Stimulated activated CD8-positive, alpha-beta memory T cell treated with anti-CD3 and anti-CD28 coated beads, Interleukin-15, amount 100 ng/mL, for 48 hours (primary cell): ENCODE measurements at places on chromosomes 13 and 19.

- no peak for DNase-seq
Measured at GRCh38 chr13:42808341-42808940, 27.1 kb downstream of the FAM216B start.

GRCh38 chr19:42479736-42480135 is 37.0 kb upstream of the CXCL17 start:
- no peak for DNase-seq

- no peak for DNase-seq
Measured at GRCh38 chr13:99961636-99962035, 9.9 kb downstream of the ZIC5 start.

DNA sequence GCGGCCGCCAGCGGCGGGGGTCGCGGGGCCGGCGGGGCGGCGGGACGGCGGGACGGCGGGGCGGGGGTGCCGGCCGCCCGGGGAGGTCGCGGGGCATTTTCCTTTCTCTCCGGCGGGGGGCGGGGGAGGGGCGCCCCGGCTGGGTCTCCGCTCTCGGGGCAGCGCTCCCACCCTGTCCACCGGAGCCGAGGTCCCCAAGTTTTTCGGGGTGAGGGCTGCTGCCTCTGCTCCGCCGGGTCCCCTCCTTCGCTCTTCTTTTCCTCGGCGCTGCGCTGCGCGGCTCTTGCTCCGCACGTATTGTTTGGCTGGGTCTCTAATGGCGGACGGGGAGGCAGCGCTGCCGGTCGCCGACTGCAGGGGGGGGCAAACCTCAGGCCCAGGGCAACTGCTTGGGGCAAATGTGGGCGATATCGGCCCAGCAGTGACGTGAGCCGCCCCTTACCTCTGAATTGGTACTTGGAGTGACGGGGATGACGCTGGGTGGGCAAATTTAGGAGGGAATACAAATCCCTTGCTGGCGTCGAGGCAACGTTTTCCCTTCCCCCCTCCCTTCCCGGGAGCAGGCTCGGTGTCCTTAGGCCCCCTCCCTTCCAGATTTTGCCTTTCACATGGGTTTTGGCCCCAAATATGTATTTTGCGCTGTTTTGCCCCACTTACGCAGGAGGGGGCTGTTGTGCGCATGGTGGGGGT is 759 bp downstream of the ZMYM2 start:
- DNase-seq: peak; percentile 57

DNA sequence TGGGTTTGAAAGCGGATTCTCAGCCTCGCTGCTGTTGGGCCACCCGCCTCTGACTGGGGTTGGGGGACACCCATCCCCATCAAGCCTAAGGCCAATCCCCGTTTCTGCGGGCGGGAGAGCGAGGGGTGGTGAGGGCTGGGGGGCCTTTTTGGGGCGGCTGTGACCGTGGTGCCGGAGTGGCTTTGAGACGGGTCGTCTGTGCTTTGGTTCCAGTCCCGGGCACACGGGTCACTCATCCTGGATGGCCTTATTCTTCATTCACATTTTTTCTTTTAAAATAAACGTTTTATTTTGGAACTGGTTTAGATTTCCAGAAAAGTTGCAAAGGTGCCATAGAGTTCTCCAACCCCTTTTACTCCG is 1.6 kb downstream of the ZNRF4 start:
- DNase-seq: no peak

DNA sequence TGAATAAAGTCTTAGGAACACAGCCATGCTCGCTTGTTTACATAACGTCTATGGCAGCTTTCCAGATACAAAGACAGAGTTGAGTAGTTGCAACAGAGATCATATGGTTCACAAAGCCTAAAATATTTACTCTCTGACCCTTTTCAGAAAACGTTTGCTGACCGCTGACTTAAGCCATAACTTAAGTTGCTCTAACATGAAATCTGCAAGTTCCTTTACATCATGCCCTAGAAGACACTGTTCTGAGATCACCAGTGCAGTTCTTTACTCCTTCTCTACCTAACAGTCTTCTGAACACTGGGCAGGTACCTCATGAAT is 166.4 kb downstream of the DCLK1 start:
- DNase-seq: no peak

DNA sequence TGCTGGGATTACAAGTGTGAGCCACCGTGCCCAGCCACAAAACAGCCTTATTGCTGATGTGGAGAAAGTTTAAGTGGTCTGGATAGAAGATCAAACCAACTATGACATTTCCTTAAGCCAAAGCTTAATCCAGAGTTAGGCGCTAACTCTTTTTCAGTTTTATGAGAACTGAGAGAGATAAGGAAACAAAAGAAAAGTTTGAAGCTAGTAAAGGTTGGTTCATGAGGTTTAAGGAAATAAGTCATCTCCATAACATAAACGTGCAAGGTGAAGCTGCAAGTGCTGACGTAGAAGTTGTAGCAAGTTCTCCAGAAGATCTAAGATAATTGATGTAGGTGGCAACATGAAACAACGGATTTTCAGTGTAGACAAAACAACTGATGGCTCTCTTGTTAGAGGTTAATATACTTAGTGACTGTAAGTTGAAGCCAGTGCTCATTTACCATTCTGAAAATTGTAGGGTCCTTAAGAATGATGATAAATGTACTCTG is 41.6 kb downstream of the ZMYM2 start:
- DNase-seq: no peak

GRCh38 chr13:114067381-114067885 is 65.0 kb downstream of the RASA3 start:
- DNase-seq: peak; percentile 42

DNA sequence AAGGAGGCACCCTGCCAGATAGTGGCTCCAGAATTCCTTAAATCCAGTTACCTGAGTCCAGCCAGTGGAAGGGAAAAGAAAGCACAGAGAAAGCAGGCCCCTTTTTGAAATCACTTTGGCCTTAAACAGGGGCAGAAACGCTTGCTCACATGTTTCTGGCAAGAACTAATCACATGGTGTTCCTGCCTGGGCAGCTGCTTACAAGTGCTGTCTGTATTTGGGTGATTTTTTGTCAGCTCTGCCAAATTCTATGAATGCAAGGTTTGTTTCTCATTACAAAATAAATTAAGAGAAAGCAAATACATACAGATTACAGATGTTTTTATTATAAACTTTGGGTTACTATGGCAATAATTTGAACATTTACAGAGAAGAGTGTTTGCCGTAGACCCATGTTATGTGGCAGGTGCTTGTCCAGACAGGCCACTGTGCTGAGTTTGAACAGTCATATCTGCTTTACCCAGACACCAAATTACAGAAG is 1237.8 kb downstream of the SLITRK5 start:
- DNase-seq: no peak

GRCh38 chr13:35630551-35631275 is 154.2 kb upstream of the MAB21L1 start:
- DNase-seq: no peak

- no peak for DNase-seq
Measured at GRCh38 chr19:3015126-3016057, 13.7 kb downstream of the TLE2 start.

DNA sequence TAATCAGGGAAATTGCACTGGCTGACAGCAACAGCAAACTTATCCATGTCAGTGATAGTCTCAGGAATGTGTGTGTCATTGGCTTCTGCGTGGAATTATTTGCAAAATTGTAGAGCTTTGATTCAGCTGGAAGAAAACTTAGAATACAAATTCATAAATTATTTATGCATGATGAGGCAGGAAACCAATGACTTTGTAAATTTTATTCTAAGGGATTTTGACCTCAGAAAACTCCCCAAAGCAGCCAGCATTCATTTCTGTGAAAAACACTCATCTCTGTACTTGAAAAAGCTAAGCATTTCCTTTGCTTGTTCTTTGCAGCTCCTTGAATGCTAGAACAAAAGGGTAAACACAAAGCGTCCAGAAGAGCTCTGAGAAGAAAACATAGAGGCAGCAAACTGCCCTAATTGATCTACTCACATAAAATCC is 162.4 kb downstream of the DCT start:
- DNase-seq: no peak

DNA sequence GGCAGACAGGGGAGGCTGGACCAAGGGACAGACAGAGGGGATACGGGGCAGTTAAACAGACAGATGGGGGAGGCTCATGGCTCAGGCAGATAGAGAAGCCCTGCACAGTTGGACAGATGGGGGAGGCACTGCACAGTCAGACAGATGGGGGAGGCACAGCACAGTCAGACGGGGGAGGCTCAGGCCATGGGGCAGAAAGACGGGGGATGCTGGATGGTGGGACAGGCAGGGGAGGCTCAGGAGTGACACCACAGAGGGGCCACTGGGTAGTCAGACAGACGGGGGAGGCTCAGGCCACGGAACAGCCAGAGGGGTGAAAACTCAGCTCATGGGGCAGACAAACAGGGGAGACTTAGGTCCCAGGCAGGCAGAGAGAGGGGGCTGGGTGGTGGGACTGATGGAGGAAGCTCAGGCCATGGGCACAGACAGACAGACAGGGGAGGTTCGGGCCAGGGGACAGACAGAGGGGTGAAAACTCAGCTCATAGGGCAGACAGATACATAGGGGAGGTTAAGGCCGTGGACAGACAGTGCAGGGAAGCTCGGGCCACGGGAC is 886 bp downstream of the MFSD12 start:
- DNase-seq: no peak

DNA sequence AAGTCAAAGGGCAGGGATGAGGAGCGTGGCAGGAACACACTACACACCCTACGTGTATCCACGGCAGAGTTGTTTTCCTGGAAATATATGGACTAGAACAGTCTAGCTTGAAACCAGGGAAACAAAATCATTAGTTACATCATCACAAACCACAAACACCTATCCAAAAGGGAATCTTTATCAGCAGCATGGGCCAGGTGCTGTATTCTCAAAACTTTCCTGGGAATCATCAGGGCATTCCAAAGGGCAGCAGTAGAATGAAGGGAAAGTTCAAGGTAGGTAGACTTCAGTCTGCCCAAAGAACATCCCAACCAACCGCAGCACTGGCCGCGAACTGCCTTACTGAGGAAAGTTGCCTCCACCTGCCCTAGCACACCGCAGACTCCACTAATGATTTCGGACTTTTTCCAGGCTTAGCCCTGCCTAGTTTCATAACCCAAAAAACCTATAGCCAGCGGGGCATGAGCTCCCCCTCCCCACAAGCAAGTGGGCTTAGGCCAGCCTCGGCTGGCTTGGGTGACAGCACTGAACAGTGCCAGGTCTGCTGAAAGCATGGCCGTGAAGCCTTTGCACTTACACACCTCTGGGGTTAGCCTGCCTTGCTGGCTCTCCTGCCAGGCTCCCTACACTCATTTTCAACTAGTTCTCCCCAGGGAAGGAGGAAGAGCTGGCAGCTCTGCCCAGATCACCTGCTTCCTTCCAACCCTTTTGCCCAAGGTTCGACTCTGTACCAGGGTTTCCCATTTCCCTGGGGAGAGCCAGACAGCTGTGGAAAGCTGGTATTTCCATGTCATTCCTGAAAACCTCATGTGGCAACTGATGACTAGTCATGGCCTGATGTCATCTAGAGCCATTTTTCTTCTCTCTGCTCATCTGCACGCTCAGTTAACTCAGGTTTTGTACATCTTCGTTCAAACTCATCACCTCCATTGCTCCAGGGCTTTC is 77.3 kb upstream of the UBAC2 start:
- DNase-seq: no peak

GRCh38 chr13:41059456-41060081 is 1.7 kb upstream of the WBP4 start:
- no peak for DNase-seq

DNA sequence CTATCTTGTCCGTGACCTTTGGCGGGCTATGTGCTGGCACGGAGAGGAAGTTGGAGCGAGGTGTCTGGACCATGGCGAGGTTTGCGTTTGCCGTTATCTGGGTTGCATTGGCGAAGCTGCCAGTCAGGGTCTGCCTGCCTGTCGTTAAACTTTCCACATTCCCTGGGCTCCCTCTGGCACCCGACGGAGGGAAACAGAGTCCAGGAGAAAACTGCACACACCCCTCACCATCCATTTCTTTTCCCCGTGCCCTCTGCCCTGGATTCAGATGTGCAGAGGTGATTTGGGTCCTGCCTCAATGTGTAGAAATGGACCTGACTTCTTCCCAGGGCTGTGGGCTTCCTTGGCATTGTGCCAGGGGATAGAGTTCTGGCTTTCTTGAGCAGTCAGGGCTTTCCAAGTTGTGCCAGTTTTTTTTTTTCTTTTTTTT is 142.4 kb downstream of the URI1 start:
- no peak for DNase-seq

DNA sequence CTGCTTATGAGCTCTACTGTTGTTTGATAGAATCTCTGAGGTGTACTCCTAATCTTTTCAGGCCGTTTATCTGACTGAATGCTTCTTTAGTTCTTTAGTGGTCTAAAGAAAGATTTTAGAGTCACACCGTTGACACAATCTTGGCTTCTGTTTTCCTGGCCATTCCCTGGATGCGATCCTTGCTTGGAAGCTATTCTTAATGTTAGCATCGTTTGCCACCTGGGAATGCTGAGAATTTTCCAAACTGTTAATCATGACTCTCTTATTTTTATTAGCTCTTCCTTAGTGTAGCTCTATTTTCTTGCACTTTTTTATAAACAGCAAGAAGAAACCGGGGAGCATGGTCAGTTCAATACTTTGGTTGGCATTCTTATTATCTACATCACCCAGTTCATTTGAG is 281.0 kb upstream of the PCDH20 start:
- DNase-seq: no peak

DNA sequence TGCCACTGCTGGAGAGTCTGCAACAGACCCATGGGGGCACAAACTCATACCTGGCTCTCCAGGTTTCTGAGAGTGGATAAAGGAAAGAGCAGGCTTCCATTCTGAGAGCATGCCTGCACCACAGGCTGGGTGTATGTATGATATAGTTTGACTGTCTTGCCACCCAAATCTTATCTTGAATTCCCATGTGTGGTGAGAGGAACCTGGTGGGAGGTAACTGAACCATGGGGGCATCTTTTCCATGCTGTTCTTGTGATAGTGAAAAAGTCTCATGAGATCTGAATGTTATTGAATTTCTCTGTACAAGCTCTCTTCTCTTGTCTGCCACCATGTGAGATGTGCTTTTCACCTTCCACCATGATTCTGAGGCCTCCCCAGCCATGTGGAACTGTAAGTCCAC is 50.2 kb downstream of the ERICH6B start:
- DNase-seq: no peak

- DNase-seq: no peak
Measured at GRCh38 chr19:437041-437440, 23.8 kb downstream of the SHC2 start.

GRCh38 chr13:107873926-107874325 is 341.4 kb downstream of the LIG4 start:
- no peak for DNase-seq

- no peak for DNase-seq
Measured at GRCh38 chr13:78589206-78589605, 14.1 kb downstream of the POU4F1 start.

- no peak for DNase-seq
Measured at GRCh38 chr19:49542446-49542845, 14.6 kb downstream of the RCN3 start.

- DNase-seq: no peak
Measured at GRCh38 chr13:39530916-39531315, 72.1 kb downstream of the LHFPL6 start.
